Endothelial cell (in vitro differentiated cells): ENCODE measurements at places on chromosomes 6 and 20. TPM values are rescaled to one million over a fixed set of nuclear protein-coding genes. Genes with fewer than 3 reads are reported as not detected.

- no peak for DNase-seq
These were observed 52.9 kb downstream of the ABRACL start for GRCh38 chr6:139081471-139081870.

GRCh38 chr20:49915118-49915379 is 280 bp downstream of the SPATA2 start:
- no peak for DNase-seq

DNA sequence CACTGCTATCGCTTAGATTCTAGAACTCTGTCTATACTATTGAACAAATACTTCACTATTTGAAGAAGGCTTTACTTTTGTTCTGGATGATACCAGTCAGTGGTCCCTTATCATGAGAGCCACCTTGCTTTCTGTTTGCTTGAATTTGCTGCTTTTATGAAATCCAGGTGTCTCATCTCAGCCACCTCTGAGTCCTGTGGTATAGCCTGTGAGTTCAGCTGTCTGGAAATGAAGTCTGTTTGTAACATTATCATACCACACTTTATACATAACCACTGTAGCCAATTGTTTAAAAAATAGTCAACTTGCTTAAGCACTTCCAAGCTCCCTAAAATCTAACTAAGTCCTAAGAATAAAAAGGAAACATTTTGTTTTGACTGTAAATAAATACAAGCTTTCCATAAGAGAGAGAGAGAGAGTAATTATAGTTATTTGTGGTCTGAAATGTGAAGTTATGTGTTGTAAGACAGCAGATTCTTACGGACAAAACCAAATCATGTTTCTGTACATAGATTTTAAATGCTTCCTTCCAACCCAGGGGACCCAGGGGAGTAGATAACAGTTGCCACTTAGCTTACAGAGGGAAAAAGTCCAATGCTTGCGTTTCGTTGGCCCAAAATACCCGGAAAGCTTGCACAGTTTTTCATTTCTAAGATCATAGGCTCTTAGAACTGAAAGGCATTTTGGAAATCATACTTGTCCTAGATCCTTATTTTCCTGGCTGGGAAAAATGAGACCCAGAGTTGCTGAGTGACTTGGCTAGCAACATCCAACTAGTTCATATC is 1107.8 kb upstream of the FLRT3 start:
- DNase-seq = no peak

DNA sequence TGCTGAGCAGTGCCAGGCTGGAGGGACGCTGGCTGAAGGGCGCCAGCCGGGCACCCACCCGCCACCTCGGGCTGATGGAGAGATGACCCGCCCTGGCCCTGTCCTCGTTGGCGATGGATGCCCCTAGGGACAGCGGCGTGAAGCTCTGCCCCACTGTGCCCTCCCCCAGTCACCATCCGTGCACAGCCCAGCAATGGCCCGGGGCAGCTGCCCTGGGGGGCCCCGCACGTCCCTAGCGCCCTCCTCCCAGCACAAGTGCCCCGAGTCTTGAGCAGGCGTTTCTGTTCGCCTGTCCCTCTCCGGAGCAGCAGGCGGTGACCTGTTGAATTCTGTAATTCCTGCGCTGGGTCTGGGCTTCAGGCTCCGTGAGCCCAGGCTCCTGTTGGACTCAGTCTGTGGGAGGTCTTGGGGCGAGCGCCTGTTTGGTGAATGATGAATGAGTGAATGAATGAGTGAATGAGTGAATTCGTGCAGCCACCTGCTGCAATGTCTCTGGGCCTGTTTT is 36.8 kb upstream of the CHRNA4 start:
- no peak for DNase-seq

GRCh38 chr6:2733736-2734480 is 16.8 kb downstream of the MYLK4 start:
- no peak for DNase-seq

GRCh38 chr6:147366290-147366689 is 142.2 kb upstream of the SAMD5 start:
- no peak for DNase-seq

GRCh38 chr6:170452767-170453545 is 100.2 kb downstream of the PSMB1 start:
- DNase-seq = no peak

GRCh38 chr6:49497304-49497703 is 2.4 kb upstream of the GLYATL3 start:
- no peak for DNase-seq

DNA sequence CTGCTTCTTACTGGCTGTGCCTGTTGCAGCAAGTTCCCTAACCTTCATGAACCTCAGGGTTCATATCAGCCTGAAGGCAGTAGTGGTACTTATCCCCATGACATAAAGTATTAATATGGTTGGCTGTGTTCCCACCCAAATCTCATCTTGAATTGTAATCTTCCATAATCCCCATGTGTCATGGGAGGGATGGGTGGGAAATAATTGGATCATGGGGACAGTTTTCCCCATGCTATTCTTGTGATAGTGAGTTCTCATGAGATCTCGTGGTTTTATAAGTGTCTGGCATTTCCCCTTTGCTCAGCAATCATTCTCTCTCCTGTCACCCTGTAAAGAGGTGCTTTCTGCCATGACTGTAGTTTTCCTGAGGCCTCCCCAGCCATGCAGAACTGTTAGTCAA is 61.8 kb downstream of the FAM229B start:
- no peak for DNase-seq

DNA sequence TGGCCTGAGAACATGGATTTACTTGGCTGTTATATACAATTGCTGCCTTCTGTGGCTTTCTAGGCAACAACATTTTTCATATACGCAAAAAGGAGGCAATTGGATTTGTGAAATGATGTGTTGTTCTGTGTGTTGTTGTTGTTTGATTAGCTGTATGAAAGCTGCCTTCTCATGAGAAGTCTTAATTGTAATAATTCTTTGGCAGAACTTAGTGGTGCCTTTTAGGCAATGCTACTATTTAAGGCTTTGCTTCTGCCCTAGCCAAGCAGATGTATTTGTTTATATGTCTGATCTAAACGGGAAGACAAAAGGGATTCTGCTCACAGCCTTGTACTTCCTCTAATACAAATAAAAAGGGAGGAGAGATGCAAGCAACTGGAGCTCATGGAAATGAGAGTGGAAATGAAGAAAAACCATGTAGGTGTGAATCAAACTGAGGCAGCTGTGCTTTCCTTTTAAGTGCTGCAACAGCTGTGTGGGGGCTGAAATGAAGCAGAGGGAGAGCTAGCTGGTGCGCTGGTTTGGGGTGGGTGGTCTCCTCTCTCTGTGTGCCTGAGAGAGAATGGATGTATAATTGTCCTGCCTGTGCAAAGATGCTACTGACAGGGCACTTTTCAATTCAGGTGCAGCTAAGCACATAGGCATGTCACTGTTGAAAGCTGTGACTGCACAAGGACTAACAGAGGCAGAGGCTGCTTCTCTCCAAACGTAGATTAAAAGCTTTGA is 386.9 kb upstream of the MAN1A1 start:
- DNase-seq = no peak

DNA sequence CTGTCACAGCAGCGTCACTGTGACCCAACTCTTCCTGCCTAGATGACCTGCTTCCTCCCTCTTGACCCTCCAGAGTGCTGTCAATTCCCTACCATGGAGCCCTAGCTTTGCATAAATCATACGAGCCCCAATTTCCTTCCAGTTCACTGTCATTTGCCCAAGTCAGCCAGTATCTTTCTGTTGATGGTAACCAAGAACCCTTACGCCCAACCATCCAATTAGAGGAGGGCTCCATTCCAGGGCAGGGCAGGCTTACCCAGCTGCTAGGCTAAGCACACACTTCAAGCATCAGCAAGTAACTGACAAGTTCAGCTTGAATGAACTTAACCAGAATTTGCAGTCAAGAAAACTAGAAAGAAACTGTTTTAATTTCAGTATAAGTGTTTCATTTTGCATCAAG is 25.7 kb downstream of the WFDC3 start:
- DNase-seq = no peak

DNA sequence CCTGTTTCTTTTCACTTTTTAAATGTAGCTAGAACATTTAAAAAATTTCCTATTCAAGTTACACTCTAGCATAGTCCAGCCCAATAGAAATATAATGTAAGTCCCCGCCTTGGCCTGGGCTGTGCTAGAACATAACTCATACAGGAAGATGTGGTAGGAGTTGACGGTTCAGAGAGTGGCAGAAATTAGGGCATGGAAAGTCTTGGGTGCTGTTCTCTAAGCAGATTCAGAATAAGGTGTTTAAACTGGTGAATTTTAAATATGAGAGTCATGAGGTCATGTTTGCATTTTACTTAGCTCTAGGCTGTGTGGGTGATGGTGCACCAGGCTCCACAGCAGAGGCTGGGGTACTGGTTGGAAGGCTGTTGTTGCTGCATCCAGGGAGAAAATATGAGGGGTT is 256.5 kb downstream of the FARS2 start:
- no peak for DNase-seq

GRCh38 chr20:61585764-61586163 is 333.7 kb downstream of the CDH4 start:
- DNase-seq = no peak

DNA sequence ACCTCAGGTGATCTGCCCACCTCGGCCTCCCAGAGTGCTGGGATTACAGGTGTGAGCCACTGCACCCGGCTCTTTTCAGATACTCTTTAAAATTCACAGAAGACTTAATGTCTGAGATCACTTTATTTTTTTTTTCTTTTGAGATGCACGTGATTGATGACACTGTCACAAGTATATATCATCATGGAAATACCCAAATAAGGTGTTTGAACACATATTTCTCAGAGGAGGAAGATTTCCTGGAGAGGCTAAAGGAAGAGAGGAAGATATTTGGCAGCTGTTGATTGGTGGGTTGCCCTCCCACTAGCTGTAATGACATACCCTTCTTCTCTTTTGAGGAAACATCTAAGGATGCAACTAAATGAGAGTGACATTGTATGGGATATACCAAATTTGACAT is 225.9 kb upstream of the CITED2 start:
- no peak for DNase-seq

SLC24A3 gene
- 0.15 TPM for total RNA-seq

COL11A2 gene
- total RNA-seq = 127 TPM

ARHGAP40 gene
- total RNA-seq = 0.64 TPM

OPRL1 gene
- total RNA-seq = 10.2 TPM
